ENCODE measurements at places on chromosomes 4 and X. TPM values are rescaled to one million over a fixed set of nuclear protein-coding genes. Genes with fewer than 3 reads are reported as not detected.

Gene MAGEA9B
- not detected for polyA plus RNA-seq

Gene TRIM60
- polyA plus RNA-seq = not detected

DNA sequence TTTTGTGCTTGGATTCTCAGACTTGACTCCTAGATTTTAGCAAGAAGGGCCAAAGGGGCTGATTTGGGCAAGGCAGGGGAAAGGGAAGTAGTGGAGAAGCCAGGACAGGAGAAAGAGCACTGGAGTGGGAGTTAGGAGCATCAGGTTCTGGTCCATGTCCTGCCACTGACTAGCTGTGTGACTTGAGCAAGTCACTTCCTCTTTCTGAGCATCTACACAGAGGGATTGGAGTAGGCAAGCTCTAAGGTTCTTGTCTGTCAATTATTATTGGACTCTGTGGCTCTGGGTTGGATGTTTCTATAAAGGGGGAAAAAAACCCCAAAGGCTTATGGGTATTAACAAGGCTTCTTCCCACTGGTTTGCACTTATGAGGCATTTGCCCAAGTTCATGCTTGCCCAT lies 24.4 kb downstream of the PLAC1 start:
- DNase-seq = no peak

DNA sequence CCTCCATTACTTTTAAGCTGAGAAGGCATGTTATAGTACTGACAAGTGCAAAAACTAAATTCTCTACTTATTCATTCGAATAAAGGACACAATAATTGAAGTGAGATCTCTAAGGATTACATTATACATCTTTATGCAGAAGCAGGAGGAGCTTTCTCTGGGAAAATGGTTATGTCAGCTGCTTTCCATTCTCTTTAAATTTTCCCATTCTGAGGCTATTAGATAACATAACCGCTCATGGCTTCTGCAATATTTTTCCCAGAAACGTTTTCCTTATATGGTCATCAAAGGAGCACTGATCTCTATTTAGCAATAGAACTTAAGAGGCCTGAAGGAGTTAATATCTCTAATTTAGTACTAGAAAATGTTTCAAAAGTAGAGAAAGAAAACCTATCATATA lies 221.6 kb downstream of the NSUN7 start:
- no peak for DNase-seq

- no peak for DNase-seq
These were observed 19.5 kb upstream of the CXCR3 start for GRCh38 chrX:71637848-71638247.

GRCh38 chr4:839675-840443 lies 13.9 kb upstream of the CPLX1 start:
- DNase-seq = no peak

- no peak for DNase-seq
These were observed 20.7 kb downstream of the FRMPD3 start for GRCh38 chrX:107470198-107470597.

GRCh38 chrX:48989483-48989882 lies 12.6 kb downstream of the GRIPAP1 start:
- no peak for DNase-seq

GRCh38 chr4:119581190-119581873 lies 47.3 kb downstream of the PDE5A start:
- DNase-seq = no peak

GRCh38 chr4:66704243-66704642 lies 841.1 kb downstream of the CENPC start:
- DNase-seq = no peak

DNA sequence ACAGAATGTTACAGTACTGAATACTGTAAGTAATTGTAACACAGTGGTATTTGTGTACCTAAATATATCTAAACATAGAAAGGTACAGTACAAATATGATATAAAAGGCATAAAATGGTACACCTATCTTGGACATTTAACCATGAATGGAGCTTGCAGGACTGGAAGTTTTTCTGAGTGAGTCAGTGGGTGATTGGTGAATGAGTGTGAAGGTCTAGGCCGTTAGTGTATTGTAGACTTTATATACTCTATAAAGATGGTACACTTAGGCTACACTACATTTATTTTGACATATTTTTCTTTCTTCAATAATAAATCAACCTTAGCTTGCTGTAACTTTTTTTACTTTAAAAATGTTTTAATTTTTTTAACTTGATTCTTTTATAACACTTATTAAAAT lies 422.5 kb upstream of the FSTL5 start:
- no peak for DNase-seq

Measured in CD8-positive, alpha-beta memory T cell (primary cell).